Myometrial cell (primary cell): ENCODE measurements at places on chromosomes 3 and 15. TPM values are rescaled to one million over a fixed set of nuclear protein-coding genes. Genes with fewer than 3 reads are reported as not detected.

CNTN3 gene
- 0.58 and 0.71 TPM in 2 replicates for total RNA-seq

ACOX2 gene
- total RNA-seq = 5.0 and 8.9 TPM in 2 replicates

PXYLP1 gene
- total RNA-seq = 6.3 and 8.2 TPM in 2 replicates

KBTBD13 gene
- total RNA-seq = not detected in 2 replicates

TERC gene
- total RNA-seq = 266 and 343 TPM in 2 replicates

GRAMD2A gene
- 0.18 TPM in 1 of 2 replicates, not detected in the other for total RNA-seq

ANKRD63 gene
- total RNA-seq = not detected in 2 replicates

GOLGA8T gene
- total RNA-seq = not detected in 2 replicates

ZPLD1 gene
- not detected in 2 replicates for total RNA-seq

CTXND1 gene
- not detected in 2 replicates for total RNA-seq

LRTM1 gene
- not detected in 2 replicates for total RNA-seq

KNG1 gene
- total RNA-seq = not detected in 2 replicates

VEPH1 gene
- total RNA-seq = 91.1 and 92.5 TPM in 2 replicates

TMCC1 gene
- total RNA-seq = 2.3 and 3.0 TPM in 2 replicates

CFAP20DC gene
- 4.6 and 6.9 TPM in 2 replicates for total RNA-seq

FOXB1 gene
- not detected in 2 replicates for total RNA-seq

LARP6 gene
- total RNA-seq = 95.5 and 109 TPM in 2 replicates

ILDR1 gene
- total RNA-seq = 0.53 TPM in 1 of 2 replicates, not detected in the other

TICRR gene
- total RNA-seq = 3.2 and 4.3 TPM in 2 replicates
